ENCODE measurements at places on chromosomes 11 and 22. TPM values are rescaled to one million over a fixed set of nuclear protein-coding genes. Genes with fewer than 3 reads are reported as not detected.

ELMOD1 gene
- 0.07 TPM for total RNA-seq

TMEM126A gene
- 24.3 TPM for total RNA-seq

DGCR8 gene
- total RNA-seq, result 26.3 TPM

OR51B4 gene
- total RNA-seq, result not detected

LMO1 gene
- not detected for total RNA-seq

TEF gene
- total RNA-seq, result 1.8 TPM

GRCh38 chr11:35420371-35420770, 1.0 kb upstream of the SLC1A2 start:
- no peak for DNase-seq

DNA sequence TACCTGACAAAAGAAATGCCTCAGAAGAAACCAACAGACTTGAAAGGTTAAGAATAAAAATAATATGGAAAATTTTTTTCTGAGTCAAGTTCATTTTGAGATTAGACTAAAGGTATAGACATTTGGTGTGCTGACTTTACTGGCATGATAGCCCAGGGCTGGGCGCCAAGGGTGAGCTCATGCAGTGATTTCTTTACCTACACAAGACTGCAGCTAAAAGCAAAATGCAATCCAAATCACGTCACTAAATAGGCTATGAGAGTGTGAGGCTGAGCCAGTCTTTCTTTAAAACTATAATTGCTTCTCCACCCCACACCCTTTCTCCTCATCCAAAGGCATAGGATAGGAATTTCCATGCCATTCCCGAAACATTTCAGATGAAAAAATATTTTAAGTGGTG, 196.5 kb downstream of the FAM76B start:
- no peak for DNase-seq

GRCh38 chr11:110308071-110308470, 11.7 kb upstream of the RDX start:
- no peak for DNase-seq

DNA sequence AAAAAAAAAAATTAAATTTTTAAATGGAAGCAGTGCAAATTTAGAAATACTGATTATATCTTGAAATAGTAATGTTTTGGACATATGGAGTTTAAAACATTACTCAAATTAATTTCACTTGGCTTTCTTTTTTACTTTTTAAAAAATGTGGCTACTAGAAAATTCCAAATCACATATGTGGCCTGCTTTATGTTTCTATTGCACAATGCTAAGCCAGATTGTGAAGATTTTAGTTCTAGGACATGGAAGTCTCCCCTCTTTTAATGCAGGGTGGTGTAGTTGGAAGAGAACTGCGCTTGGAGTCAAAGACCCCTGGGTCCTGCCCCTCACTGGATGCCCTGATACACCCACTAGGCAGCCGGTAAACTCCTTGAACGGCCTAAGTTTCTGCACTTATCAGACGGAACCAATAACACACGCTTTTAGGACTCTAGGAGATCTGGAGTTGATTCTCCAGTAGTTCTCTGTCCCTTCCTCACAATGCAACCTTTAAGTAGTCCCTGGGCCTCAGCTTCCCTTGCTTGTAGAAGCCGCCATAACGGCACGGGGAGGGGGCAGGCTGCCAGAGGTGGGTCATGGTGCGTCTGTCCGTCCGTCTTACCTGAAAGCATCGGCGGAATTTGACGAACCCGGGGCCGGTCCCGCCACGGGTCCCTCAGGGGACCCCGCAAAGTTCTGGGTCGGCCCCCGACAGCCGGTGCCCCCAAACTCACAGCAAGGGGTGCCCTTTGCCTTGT, 505 bp downstream of the FAM227A start:
- no peak for DNase-seq

GRCh38 chr11:133654630-133655212, 122.4 kb upstream of the OPCML start:
- DNase-seq, result no peak

DNA sequence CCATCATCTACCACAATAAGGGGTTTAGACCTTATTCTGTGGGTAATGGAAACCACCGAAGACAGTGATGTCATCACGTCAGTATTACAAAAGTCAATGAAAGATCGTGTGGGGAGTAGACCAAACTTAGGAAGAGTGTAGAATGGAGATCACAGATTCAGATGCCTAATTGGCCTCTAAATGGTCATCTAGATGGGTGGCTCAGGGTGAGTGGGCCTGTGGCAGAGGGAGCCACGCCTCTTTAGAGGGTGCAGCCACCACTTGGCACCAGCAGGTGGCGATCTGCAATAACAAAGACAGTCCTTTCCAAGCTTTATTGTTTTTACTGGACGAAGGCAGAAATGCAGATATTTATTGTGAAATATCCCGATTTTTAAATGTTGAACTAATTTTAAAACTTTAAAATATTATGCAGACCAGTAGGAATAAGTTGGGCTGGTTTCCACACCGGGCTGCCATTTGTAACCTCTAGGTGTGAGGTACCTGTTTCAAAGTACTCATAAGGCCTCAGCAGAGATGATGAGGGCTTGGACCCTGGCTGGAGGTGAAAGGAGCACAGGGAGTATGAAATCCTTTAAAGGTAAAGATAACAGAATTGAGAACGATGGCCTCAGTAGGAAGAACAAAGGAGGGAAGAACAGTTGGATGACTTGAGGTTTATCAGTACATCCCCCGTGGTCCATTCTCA, 222.0 kb downstream of the DBX1 start:
- DNase-seq, result no peak

DNA sequence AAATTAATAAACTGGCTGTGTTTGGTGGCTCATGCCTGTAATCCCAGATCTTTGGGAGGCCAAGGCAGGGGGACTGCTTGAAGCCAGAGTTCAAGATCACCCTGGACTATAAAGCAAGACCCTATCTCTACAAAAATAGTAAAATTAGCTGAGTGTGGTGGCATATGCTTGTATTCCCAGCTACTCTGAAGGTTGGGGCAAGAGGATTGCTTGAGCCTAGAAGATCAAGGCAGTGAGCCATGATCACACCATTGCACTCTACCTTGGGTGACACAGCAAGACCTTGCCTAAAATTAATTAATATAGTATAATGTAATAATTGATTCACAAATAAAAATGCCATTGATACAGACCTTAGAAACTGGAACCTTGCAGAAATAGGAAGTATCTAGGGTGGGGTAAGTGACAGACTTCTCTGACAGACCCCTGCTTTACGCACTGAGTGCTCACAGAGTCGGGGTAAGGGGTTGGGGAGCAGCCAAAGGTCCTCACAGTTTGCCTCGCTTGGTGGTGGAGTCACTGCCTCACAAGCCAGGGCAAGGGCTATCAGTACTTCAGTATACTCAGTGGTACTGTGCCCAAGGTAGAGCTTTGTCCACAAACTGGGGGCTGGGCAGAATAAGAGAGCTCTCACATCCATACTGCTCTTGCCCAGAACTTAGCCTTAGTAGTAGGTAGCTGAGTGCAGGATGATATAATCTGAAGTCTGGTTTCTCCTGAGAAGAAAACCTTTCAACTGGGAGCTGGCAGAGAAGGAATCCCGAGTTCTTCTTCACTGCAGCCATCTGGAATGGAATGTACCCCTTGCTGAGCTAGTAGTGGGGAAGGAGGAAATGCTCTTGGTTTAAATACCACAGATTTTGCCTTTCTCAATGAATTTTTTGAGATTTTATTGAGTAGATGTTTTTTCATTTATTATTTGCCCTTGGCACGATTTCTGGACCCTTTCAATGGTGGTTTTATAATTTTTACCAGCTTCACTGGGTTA, 65.5 kb downstream of the EMSY start:
- peak; percentile 22 for DNase-seq

- no peak for DNase-seq
Observed at GRCh38 chr11:1073261-1073724, 1.4 kb upstream of the MUC2 start.

DNA sequence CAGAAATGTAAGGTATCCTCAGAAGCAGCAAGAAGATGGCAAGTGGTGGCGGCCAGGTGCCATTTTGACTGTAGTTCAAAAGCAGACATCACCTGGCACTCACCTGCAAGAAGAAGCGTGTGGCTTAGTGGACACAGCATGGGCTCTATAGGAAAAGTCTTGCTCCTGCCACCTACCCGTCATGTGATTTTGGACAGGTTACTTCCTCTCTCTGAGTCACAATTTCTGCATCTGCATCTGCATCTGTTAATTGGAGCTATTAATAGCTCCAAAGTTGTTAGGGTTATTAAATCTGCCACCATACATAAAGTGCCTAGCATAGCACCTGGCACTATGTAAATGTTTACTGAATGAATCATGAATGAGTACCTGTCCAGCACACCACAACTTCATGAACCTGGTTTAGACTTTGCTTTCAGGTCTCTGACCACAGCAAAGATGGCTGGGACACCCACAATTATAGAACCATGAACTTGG, 16.8 kb downstream of the RAB30 start:
- DNase-seq, result no peak

DNA sequence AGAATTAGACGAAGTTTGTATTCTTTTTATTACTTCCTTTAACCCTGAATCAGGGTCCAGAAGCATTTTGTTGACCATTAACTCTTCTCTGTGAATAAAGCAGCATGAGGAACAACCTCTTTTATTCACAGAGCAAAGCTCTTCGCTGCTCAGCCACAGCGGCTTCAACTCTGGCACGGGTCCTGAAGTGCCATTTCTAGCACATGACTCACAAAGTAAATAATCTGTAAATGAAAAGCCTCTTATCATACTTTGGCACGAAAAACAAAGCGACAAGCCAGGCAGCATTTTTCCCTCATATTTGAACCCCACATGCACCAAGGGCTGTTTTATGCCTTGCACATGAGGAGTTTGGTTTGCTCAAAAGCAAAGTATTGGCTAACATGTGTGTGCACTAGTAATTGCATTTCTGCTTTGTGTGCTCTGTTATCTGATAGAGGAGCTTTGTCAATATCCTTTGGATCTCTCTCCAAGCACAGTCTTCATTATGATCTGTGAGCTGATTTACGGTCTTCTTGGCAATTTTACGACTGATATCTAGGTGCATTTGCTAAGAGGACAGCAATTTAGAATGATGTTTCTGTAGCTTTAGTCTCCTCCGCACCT, 33.0 kb upstream of the APOBEC3A start:
- peak; percentile 75 for DNase-seq

GRCh38 chr22:47030881-47031627, 268.6 kb downstream of the TBC1D22A start:
- no peak for DNase-seq

- no peak for DNase-seq
Observed at GRCh38 chr11:126485021-126485792, 129.7 kb downstream of the ST3GAL4 start.

- DNase-seq, result no peak
Observed at GRCh38 chr11:17989306-17989705, 23.5 kb downstream of the SERGEF start.

DNA sequence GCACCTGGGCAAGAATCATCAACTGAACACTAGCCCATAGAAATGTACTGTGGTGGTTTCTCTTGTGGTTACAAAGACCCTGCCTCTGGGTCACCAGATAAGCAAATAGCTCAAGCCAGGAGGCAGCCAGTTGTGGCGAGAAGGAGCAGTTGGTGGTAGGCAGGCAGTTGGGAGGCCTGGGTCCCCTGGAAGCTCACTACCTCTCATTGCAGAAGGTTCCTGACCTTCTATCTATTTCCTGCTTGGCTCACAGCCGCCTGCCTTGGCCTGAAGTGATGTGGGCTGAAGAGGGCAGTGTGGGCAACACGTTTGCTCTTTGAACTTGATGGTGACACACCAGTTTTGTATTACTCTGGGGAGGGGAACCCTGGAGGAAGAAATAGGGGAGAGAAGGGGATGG, 34.7 kb downstream of the NECTIN1 start:
- DNase-seq, result no peak

- DNase-seq, result no peak
Observed at GRCh38 chr22:46737976-46738646, at the start of gene CERK. CERK (minus strand) TSS chr22:46738252; CDS start chr22:46738148, 104 bp downstream.

DNA sequence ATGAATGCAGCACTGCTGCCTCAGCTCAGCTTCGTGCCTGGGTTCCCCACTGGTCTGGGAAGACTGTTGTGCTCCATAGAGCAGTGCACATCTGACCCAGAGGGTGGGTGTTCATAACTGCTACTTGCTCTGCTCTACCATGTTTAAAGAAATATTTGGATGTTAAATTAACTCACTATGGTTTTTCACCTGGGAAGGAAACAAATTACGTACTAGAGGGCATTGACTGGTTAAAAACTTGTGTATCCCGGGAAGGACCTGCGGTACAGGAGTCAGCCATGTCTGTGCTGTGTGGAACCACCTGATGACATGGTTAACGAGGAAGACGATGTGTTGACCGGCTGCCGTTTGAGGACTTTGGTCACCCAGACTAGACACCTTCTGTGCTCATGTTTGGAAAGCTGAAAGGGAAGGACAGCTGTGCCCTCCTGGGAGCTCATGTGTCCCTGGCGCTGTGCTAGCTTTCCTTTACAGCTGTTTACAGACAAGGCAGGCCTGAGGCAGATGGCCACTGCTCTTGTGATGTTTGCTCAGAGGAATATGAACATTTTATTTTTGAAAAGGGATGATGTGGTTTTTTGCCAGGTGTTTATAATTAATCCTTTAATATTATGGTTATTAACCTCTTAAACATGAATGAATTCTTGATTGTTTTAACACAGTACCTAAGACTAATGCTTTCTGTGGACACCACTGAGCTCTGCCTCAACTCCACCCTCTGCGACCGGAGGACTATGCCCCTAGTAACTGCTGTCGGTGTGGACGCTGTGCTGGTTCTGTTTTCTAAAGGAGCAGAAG, 14.3 kb upstream of the AIFM3 start:
- no peak for DNase-seq

- DNase-seq, result no peak
Observed at GRCh38 chr11:95919514-95919913, 4.4 kb downstream of the MTMR2 start.

All from epithelial cell of proximal tubule (primary cell).